Neuronal stem cell (in vitro differentiated cells): ENCODE measurements at places on chromosomes 3 and 15.
A peak's percentile ranks its signal among the peaks of the same experiment; 100 is the strongest.

DNA sequence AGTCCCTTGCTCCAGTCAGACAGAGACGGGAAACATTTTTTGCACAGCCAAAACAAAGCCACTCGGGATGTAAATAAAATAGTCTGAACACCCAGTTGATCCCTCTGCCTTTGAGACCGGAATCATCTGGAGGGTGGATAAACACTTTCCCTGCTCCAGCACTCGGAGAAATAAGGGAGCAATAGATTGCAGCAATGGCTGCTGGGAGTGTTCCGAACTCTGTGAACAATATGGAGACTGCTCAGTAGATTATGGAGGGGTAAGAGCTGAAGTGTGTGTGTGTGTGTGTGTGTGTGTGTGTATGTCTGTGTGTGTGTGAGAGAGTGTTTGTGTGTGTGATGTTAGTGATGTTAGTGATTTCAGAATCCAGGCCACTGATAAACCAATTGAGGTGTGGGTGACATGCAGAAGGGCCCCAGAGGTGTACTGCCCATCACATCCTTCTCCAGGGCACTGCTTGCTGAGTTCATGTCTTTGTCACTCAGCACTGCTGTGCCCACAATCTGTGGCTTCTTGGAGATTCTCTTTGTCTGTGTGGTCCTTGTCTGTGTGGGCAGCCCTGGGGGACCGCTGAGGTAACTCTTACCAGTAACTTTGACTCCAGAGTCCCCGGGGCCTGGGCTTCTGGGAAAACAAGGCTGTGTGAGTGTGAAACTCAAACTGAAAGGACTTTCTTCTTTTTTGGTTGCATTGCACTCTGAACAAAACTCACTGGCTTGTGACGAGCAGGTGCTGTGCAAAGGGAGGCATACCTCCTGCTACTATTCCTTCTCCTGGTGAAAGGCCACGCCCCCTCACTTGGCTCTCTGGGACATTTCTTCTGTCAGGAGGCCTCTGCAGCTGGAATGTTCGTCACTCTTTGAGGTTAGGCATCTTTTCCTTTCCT is 23.0 kb downstream of the CRYGS start:
- no peak for DNase-seq

DNA sequence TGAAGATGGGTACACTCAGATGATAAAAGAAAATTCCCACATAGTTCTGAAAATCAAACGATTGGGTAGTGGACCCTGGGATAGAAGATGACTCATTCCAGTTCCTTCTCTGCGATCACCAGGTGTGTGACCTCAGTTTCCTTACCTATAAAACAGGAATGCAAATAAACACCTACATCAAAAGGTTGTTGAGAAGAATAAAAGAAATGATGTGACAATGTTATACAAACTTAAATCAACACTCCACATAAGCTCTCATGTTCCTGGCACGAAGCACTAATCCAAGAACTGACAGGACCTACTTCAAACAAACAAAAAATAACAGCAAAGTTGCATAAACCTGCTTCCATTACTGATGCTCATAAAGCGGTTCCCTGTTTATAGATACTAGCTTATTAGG is 69.2 kb downstream of the RORA start:
- DNase-seq: no peak

GRCh38 chr3:147886879-147887278 is 477.7 kb downstream of the ZIC1 start:
- DNase-seq: no peak

DNA sequence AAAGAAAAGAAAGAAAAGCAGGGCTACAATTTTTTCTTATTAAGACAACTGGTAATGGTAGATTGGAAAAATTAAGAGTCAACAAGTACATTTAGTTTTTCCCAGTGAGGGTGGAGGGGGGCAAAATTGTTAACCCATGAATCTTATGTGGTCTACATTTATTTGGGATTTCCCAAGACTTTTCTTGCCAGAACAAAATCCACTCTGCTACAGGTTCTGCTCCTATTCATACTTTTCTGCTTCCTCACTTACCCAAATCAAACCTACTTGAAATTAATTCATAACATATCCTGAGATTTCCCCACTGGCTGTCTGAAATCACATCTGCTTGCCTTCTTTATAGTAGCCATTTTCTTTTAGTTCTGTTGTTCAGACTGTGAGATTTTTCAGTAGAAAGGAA is 41.1 kb downstream of the VGLL3 start:
- DNase-seq: no peak

DNA sequence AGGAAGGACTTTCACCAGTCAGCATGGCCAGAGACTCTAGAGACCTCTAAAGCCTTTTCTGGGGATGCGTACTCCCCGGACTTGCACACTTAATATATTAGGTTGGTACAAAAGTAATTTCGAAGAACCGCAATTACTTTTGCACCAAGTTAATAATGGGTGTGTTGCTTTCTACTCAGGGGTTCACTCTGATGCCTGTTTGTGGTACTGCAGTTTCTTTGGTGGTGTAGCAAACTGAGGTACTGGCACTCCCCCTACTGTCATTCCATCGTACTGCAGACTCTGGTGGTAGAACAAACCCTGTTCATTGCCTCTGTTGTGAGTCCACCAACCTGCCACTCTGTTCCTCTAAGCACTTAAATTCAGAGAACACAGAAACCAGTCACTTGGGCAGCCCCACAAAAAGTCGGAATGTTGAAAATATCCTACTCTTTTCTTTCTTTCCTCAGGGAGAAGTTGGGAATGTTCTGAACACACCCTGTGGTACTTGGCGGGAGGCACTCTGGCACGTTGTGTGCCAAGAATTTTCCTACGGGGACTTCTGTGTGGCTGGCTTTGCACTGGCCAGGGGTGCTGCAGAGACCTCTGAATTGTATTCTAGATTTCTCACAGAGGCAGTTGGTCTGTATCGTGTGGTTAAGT is 46.3 kb downstream of the GABRG3 start:
- peak; percentile 69 for DNase-seq

DNA sequence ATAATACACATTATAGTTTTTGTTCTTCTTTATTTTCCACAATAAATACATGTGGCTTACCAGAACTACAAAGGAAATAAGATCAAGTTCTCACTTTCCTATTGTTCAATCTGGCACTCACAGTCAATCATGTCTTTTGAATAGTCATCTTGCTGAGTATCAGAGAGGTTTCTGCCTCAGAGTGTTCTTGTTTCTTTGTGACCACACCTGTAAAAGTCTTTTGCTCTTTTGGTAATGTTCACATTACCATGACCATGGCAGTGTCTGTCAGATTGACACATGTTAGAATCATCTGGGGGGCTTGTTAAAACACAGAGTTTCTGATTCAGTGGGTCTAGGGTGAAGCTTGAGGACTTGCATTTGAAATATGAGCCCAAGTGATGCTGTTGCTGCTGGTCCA is 135.0 kb downstream of the SATB1 start:
- DNase-seq: no peak

DNA sequence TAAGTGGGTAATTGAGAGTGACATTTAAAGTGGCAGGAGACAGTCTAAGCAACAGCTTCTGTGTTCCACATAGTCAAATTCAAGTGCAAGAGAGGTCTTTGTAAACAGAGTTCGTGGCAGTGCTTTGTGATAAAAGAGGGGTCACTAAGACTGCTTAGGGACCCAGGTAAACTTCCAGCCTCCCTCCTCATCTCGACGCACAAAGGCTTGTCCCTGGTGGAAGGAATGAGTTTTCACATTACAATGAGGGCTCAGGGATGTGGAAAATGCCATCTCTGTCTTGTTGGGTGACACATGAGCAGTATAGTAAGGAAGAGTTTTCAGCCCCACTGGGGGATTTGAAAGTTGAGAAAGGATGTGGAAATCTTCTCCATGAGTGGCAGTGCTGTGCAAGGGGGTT is 7.3 kb downstream of the GMNC start:
- no peak for DNase-seq

GRCh38 chr3:49273825-49274532 is 3.1 kb downstream of the C3orf62 start:
- DNase-seq: no peak

- DNase-seq: no peak
Measured at GRCh38 chr3:140950863-140951262, 9.2 kb downstream of the SLC25A36 start.

- peak; percentile 70 for DNase-seq
Measured at GRCh38 chr15:70432924-70433495, 330.3 kb downstream of the UACA start.

- DNase-seq: no peak
Measured at GRCh38 chr3:11513817-11514135, 129.9 kb downstream of the VGLL4 start.

DNA sequence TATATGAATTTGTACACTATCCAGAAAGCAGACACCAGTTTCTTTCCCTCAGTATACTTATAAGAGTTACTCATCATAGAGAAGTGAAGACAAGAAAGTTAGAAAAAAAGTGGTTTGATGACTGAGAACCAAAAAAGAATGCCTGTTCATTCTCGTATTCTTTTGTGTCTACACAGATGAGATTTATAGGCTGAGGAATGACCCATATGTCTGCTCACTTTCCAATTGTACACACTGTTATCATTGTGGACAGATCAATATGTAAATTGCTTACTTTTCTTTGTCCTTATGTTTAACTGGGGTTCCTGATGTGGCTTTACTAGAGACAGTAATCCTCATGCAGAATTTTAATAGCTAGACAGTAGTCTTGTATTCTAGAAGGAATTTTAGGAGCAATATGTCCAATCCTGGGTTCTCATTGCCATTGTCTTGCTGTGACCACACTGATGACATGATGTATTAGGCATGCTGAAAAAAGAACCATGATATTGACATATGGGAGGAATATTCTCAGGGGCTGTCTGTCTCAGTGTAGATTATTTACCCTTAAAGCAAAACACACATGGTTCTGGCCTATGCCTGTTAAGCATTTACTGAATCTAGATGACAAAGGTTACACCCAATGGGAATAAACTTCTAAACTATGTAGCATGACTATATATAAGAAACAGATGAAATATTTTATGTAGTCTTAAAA is 669.7 kb downstream of the ROBO1 start:
- no peak for DNase-seq

DNA sequence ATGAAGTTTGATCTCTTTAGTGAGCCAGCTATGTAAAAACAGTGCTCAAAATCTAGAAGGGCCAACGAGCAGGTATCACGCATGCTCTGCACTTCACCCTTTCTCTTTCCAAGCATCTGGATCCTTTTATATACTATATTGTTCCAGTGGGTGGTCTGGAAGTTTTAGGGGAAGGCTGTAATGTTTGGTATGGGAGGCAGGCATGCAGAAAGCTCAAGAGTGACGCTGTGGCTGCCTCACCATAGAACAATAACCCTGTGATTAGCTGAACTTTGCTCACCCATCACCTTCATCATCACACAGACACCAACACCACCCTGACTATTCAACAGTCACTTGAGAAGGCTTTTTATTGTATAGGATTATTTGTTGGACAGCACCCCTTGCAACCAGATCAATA is 81.6 kb downstream of the FBN1 start:
- DNase-seq: no peak

DNA sequence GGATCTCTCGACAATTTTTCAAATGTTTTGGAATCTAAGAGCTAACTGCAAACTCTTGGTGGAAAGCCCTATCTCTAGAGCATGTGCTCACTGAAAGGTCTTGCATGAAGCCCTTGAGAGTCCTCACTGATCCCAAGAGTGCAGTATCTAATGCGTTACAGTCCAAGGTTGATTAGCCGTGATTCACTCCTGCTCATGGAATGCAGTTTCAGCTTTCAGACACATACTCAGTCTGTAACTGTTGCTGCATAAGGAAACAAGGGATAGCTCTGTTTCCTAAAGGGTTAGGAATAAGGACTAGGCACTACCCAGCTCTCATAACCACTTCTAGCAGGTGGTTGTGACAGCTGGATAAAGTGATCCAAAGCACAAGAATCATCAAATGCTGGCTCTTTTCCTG is 687.4 kb upstream of the CFAP20DC start:
- DNase-seq: no peak

DNA sequence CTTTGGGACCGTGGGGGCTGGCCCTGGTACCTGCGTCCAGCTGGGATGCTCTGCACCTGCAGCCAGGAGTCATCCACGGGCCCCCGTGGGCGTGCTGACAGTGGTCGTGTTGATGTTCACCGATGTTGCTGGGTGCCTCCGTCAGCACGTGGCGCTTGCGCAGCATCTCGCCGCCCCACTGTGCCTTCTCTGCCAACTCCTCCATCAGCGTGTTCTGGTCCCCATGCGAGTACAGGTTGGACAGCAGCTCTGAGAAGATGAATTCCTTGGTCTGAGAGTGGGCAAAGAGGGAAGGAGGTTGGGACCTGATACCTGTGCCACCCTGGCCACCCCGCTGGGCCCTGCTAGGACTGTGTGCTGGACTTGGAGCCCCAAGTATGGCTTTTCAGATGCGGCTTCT is 61.4 kb downstream of the ADAMTS7 start:
- no peak for DNase-seq

GRCh38 chr3:159788291-159788690 is 200.3 kb upstream of the IL12A start:
- DNase-seq: no peak

DNA sequence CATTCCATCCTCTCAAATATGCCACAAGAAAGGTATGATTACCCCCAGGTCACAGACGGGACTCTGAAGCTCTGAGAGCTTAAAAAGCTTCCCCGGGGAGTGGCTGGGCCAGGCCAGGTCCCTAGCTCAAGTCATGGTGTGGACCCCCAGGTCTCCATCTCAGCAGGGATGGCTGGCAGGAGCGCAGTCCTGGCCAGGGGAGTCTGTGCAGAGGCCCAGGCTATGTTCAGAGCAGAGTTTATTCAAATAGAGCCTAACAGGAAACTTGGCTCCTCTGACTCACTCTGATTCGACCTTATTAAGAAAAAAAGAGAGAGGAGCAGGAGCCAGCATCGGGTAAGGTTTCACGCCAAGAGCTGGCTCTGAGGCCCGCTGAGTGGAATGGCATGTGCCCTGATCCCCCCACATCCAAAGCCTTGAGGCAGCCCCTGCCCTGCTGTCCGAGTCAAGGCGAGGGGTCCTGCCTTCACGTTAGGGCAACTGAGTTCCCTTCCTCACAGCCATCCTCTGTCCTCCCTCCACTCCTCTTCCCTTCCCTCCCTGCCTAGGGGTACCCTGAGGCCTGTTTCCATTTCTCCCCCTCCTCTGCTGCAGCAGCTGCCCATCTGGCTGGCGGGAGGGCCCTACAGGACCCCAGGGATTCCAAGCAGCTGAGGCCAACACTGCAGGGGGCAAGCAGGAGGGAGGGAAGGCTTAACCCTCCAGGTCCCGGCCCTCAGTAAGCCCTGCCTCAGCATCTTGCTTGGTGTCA is 1.9 kb upstream of the LOXL1 start:
- no peak for DNase-seq

GRCh38 chr15:31439328-31439727 is 112.7 kb downstream of the KLF13 start:
- DNase-seq: no peak

GRCh38 chr15:85280203-85280602 is 100.2 kb upstream of the AKAP13 start:
- DNase-seq: no peak

- DNase-seq: no peak
Measured at GRCh38 chr3:122466701-122467240, 48.0 kb downstream of the KPNA1 start.
